ENCODE measurements at places on chromosomes 11 and 22. TPM values are rescaled to one million over a fixed set of nuclear protein-coding genes. Genes with fewer than 3 reads are reported as not detected.

- no peaks in the 10 kb centered on the region for H3K27me3 ChIP-seq
- H3K27ac ChIP-seq, result no peak overlapping the region
- no peaks in the 10 kb centered on the region for H3K36me3 ChIP-seq
- no peak overlapping the region for H3K4me3 ChIP-seq
- DNase-seq, result no peak
- H3K4me1 ChIP-seq, result no peaks in the 10 kb centered on the region
These were observed 125.5 kb upstream of the NCAM1 start for GRCh38 chr11:112835591-112836255.

Gene P2RY6
- 1.4 TPM for total RNA-seq

Gene IL17REL
- total RNA-seq, result 0.22 TPM

Gene TCN2
- 27.0 TPM for total RNA-seq

DNA sequence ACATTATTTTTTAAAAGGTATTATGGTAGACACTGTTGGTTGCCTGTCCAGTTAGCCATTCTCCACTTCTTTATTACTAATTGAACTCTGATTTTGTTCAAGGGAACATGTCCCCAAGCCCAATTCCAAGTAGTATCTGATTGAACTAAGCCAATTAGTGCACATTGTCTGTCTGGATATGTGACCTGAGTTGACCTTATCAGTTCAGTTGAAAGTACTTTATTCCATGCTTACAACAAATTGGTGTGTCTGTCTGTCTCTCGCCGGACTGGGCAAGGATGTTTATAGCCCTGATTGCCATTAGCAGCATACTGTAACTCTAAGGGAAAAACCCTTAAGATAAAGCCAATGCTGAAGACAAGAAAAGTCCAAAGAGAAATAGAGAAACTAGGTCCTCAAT is 85.6 kb downstream of the INTS4 start:
- H3K27ac ChIP-seq, result no peak overlapping the region
- H3K4me1 ChIP-seq, result no peaks in the 10 kb centered on the region
- H3K4me3 ChIP-seq, result no peak overlapping the region
- H3K27me3 ChIP-seq, result no peaks in the 10 kb centered on the region
- H3K36me3 ChIP-seq, result no peaks in the 10 kb centered on the region
- DNase-seq, result no peak

Gene DDTL
- total RNA-seq, result 3.0 TPM

DNA sequence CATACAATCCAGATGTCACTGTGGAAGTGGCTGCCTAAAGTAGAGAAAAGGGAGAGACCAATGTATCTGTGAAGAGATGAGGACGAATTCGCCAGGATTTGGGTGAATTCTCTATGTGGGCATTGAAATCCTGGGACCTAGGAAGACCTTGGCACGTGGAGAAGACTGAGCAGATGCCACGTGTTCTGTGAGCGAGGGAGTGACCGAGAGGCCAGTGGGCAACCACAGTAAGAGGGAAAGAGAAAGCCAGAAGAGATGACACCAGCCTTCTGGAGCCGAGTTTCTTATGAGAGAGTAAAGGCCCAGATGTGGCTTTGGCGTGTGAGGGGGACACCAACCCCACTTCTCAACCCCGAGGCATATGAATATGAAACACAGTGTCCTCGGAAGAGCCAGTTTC is 228.1 kb downstream of the BUD13 start:
- DNase-seq, result no peak
- H3K27ac ChIP-seq, result no peak overlapping the region
- no peak overlapping the region for H3K4me3 ChIP-seq
- no peaks in the 10 kb centered on the region for H3K36me3 ChIP-seq
- no peaks in the 10 kb centered on the region for H3K27me3 ChIP-seq
- no peaks in the 10 kb centered on the region for H3K4me1 ChIP-seq

Gene SESN3
- total RNA-seq, result 14.7 TPM

Gene UPK3A
- total RNA-seq, result 3.6 TPM

- DNase-seq, result no peak
- peaks cover 63% of the 10 kb centered on the region for H3K27me3 ChIP-seq
- H3K27ac ChIP-seq, result no peak overlapping the region
- peak overlapping the region; percentile 13 for H3K4me3 ChIP-seq
- H3K36me3 ChIP-seq, result no peaks in the 10 kb centered on the region
These were observed 1.6 kb downstream of the PHF21B start for GRCh38 chr22:45008186-45008681.

Gene NAALADL1
- 30.8 TPM for total RNA-seq

Gene APOA5
- total RNA-seq, result not detected

Gene TNNT3
- not detected for total RNA-seq

DNA sequence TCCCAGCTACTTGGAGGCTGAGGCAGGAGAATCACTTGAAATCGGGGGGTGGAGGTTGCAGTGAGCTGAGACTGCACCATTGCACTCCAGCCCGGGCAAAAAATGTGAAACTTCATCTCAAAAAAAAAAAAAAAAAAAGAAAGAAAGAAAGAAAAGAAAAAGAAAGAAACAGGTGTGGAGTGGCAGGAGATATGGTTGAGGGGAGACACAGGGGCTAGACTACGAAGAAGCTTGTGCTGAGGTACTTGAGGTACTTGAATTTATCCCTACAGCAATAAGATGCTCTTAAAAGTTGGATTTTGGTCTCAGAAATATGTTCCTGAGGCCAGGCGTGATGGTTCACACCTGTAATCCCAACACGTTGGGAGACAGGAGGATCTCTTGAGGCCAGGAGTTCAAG is 2.2 kb upstream of the MAJIN start:
- DNase-seq, result no peak
- no peaks in the 10 kb centered on the region for H3K27me3 ChIP-seq
- H3K4me3 ChIP-seq, result no peak overlapping the region
- H3K4me1 ChIP-seq, result peaks cover 8% of the 10 kb centered on the region
- H3K27ac ChIP-seq, result no peak overlapping the region
- no peaks in the 10 kb centered on the region for H3K36me3 ChIP-seq

GRCh38 chr11:10139143-10139542 is 154.9 kb downstream of the SBF2 start:
- no peaks in the 10 kb centered on the region for H3K36me3 ChIP-seq
- H3K27ac ChIP-seq, result no peak overlapping the region
- DNase-seq, result no peak
- H3K4me3 ChIP-seq, result no peak overlapping the region
- no peaks in the 10 kb centered on the region for H3K27me3 ChIP-seq

DNA sequence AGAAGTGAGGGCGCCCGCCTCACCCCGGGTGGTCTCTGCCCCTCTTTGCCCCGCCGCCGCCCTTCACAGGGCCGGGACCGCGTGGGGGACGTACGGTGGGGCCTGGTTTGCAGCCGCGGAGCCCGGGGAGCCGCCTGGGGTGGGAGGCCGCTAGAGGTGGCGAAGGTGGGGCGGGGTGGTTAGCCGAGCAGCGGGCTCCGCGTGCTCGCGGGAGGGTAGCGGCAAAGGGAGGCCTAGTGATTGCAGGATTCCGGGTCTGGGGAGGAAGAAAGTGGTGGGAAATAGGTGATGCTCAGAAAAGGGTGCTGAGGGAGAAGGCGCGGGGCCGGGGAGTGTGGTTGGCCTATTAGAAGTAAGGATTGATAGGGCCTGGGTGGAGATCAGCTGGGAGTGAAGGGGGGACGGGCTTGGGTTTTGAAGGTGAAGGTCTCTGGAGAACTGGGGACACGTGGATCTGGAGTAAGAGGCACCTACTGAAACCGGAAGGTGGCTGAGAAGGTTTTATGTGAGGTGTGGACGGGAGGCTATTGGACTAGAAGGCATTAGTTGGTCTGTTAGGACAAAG is 571 bp downstream of the FAR1 start:
- H3K27ac ChIP-seq, result peak overlapping the region; percentile 95
- H3K4me1 ChIP-seq, result peaks cover 6% of the 10 kb centered on the region
- DNase-seq, result peak; percentile 76

DNA sequence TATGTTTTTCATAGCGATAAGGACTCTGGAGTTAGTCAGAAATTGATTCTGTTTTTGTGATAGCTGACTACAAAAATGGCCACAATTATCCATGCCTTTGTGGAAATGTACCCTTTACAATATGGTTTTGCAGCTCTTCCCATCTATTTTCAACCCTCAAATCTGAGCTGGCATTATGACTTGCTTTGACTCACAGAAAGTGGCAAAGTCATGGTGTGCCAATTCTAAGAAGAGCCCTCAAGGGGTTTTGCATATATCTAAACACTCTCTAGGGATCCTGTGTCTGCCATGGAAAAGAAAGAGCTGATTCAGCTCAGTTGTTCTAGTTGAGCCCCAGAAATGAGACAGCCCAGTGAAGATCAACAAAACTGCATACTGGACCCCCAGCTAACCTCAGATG is 390.5 kb upstream of the RAG2 start:
- DNase-seq, result no peak
- no peaks in the 10 kb centered on the region for H3K36me3 ChIP-seq

DNA sequence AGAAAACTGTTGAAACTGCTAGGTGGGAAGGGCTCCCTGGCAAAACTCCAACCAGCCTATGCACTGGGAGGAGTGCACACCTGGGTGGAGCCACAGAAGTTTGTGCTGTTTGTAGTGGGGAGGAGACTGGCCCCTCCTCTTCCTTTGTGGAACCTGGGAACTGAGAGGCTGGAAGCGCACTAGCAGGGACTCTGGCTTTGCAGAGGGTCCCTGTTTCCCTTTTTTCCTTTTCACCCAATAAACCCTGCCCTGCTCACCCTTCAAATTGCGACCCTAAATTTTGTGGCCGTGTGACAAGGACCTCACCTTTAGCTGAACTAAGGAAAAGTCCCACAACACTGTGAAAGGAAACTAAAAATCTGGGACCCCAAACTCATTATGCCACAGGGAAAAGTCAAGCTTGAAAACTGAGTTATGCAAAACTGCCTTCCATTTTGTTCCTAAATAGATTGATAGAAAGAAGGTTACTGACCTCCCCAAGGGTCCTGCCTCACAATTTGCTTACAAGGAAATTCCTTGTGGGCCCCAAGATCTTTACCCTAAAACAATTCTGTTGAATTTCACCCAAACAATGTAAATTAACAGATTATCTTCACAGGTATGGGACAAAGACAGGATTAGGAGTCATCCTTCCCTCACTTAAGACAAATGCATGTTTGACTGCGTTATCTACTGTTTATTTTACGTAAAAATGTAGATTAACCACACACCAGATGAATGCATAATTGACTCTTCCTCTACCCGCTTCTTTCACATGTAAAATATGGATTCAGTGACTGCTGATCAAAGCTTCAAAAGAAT is 81.0 kb downstream of the SLC36A4 start:
- H3K4me3 ChIP-seq, result no peak overlapping the region
- H3K27me3 ChIP-seq, result no peaks in the 10 kb centered on the region
- H3K4me1 ChIP-seq, result no peaks in the 10 kb centered on the region
- H3K27ac ChIP-seq, result peak overlapping the region; percentile 17

DNA sequence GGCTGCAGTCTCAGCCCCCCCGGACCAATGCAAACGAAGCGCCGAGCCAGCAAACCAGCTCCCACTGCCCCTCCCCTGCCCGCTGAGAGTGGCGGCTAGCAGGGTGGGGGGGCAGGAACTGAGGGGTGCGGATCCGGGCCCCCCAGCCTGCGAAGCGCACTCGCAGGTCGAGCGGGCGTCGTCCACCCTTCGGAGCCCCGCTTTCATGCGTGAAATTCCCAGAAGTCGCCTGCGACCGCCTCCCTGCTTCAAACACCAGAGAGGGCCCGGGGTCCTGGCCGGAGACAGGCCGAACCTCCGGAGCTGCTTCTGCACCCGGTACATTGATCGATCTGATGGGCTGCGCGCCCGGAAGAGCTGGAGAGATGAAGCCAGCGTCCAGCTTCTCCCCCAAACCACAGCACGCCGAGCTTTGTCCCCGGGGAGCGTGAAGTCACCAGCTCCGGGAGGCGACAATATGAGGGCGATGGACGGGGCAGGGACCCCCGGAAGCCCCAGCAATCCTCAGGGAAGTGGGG is 646 bp upstream of the PATZ1 start:
- H3K4me3 ChIP-seq, result peak overlapping the region; percentile 46
- H3K36me3 ChIP-seq, result no peaks in the 10 kb centered on the region
- H3K27ac ChIP-seq, result peak overlapping the region; percentile 78
- no peaks in the 10 kb centered on the region for H3K27me3 ChIP-seq
- DNase-seq, result peak; percentile 58

DNA sequence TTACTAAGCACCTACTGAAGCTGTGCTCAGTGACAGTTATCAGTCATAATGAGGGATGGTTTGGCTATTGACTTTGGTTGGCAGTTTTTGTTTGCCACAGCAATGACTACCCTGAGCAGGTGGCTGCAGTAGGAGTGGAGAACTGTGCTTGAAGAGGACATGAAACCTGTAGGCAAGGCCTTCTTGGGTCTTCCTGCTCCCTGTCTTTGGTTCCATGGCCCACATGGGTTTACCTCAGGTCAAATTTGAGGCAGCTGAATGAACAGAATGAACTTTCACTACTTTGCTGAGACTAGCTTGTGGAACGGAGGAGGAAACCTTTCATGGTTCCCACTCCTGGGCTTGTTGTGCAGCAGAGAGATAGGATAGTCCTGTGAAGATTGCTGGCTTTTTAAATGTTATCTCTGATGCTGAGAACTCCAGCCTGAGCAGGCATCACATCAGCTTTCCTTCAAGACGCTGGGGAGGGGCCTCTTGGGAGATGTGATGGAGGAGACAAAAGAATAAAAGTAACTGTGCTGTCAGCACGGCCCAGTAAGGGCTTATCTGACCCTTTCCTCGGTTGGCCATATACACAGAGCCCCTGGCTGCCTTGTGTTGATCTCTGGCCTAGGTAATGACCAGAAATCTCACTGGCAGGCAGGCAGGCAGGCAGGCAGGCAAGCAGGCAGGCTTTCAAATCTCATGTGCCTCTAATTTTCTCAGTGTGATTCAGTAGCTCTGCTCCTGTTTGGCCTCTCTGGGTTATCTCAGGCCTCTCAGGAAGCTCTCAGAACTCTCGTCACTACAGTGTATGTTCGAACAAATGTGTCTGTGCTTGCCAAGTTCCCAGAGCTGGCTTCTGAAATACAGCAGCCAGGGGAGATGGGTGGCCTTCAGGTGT is 12.0 kb downstream of the STIM1 start:
- H3K4me1 ChIP-seq, result peaks cover 12% of the 10 kb centered on the region
- no peak for DNase-seq
- no peaks in the 10 kb centered on the region for H3K36me3 ChIP-seq
- H3K27ac ChIP-seq, result no peak overlapping the region

- H3K27me3 ChIP-seq, result no peaks in the 10 kb centered on the region
- no peaks in the 10 kb centered on the region for H3K4me1 ChIP-seq
- H3K27ac ChIP-seq, result no peak overlapping the region
- H3K36me3 ChIP-seq, result no peaks in the 10 kb centered on the region
- H3K4me3 ChIP-seq, result no peak overlapping the region
These were observed 247.8 kb upstream of the B3GAT1 start for GRCh38 chr11:134659882-134660281.

DNA sequence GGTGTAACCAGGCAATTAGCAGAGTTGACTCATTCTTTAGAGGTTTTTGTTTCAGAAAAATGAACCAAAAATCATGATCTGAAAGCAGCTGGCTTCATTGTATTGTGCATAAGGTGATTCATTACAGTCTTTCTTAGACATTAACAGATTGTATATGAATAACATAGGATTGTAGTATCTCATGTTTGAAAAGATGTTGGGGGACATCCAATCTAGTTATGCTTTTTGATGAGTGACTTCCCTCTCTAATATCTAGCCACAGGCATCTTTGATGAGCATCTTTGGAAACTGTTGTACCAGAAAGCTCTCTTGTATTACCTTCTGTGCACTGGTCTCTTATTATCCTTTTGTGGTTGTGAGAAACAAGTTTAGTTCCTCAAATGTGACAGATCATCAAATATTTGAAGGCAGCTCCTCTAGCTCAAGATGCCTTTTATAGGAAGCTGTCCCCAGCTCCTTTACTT is 8.3 kb downstream of the GRK3 start:
- no peaks in the 10 kb centered on the region for H3K27me3 ChIP-seq
- H3K4me1 ChIP-seq, result no peaks in the 10 kb centered on the region
- no peak overlapping the region for H3K4me3 ChIP-seq

- no peak overlapping the region for H3K27ac ChIP-seq
- no peak for DNase-seq
- no peaks in the 10 kb centered on the region for H3K27me3 ChIP-seq
- H3K36me3 ChIP-seq, result no peaks in the 10 kb centered on the region
- H3K4me3 ChIP-seq, result no peak overlapping the region
- no peaks in the 10 kb centered on the region for H3K4me1 ChIP-seq
These were observed 10.8 kb upstream of the SLN start for GRCh38 chr11:107722662-107723061.
